ENCODE measurements at places on chromosomes 11 and 22. TPM values are rescaled to one million over a fixed set of nuclear protein-coding genes. Genes with fewer than 3 reads are reported as not detected.

- peaks cover 7% of the 10 kb centered on the region for H3K36me3 ChIP-seq
- no peak overlapping the region for H3K4me3 ChIP-seq
These were observed 44.5 kb downstream of the MED15 start for GRCh38 chr22:20551805-20552442.

Gene NAV2
- total RNA-seq, result 45.3 TPM

DNA sequence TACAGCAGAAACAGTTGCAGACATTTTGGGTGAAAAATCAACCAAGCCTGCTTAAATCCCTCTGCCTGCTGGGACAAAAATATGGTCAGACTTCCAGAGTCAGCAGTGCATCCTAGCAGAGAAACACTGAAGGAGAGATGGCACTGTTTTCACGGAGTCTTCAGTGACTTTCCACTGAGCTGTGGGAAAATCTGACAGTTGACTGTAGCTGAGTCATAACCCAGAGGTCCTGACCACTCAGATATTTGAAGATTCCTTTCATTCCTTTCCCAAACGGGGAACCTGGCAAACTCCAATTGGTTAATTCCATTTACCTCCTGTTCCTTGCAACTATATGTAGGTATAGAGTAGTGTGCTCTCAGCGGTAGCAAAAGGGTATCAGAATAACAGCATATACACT lies 20.9 kb upstream of the UPB1 start:
- H3K27ac ChIP-seq, result no peak overlapping the region
- no peaks in the 10 kb centered on the region for H3K27me3 ChIP-seq
- no peak overlapping the region for H3K4me3 ChIP-seq

Gene GLYATL2
- total RNA-seq, result 0.22 TPM

- no peaks in the 10 kb centered on the region for H3K27me3 ChIP-seq
- no peak overlapping the region for H3K4me3 ChIP-seq
These were observed 9.1 kb downstream of the TPCN2 start for GRCh38 chr11:69057801-69058200.

Gene GRAP2
- 2.1 TPM for total RNA-seq

DNA sequence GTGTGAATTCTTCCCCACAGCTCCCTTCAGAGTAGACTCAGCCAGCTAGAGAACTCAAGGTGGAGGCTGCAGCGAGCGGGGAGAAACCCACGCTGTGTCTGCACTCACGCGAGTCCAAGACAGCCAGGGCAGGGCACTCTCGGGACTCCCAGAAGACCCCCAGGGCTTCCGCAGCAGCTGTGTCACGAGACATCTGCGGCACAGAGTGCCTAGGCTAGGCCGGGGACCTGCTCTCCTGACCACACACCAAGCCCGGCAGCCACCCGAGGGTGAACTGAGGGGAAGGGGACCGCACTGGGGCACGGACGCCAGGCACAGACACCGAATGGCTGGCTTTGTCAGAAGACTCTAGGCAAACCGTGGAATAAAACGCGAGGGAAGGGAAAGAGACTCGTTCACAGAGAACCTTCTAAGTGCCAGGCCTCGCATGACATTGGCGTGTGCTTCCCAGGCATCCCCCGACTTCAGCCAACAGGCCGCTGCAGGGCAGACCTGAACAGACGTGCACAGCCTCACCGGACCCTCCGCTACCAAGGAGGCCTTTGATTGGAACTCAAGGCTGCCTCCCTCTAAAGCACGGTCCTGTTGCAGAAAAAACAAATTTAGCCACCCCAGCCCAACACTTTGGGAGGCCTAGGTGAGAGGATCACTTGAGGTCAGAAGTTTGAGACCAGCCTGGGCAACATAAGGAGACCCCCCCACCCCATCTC lies 18.2 kb upstream of the MOB2 start:
- no peak overlapping the region for H3K27ac ChIP-seq
- DNase-seq, result no peak
- H3K27me3 ChIP-seq, result no peaks in the 10 kb centered on the region
- H3K4me1 ChIP-seq, result no peaks in the 10 kb centered on the region
- H3K36me3 ChIP-seq, result no peaks in the 10 kb centered on the region

DNA sequence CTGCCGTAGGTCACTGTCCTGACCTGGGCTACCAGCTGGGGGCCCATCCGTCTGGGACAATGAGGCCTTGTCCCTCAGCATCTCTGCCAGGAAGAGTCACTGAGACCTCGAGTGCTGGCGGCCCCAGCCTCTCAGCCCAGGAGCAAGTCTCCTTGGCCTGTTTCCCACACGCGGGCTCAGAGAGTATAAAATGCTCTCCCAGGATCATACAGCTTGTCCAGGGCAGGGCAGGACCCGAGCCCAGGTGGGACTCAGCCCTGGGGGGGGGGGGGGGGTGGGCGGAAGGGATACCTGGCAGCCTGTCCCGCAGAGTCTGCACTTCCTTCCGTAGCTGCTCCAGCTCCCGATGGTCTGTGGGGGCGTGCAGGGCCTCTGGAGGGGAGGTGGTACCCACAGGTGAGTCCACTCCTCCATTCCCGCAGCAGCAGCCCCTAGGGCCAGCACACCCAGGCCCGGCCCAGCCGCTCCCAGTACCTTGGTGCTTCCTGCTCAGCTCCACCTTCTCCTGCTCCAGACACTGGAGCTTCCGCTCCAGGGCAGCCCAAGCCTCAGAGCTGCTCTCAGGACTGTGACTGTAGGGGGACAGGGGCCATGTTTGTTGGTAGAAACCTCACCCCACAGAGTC lies 7.9 kb downstream of the CDC42BPG start:
- no peak overlapping the region for H3K27ac ChIP-seq
- peaks cover 4% of the 10 kb centered on the region for H3K36me3 ChIP-seq
- no peak overlapping the region for H3K4me3 ChIP-seq
- no peaks in the 10 kb centered on the region for H3K27me3 ChIP-seq

DNA sequence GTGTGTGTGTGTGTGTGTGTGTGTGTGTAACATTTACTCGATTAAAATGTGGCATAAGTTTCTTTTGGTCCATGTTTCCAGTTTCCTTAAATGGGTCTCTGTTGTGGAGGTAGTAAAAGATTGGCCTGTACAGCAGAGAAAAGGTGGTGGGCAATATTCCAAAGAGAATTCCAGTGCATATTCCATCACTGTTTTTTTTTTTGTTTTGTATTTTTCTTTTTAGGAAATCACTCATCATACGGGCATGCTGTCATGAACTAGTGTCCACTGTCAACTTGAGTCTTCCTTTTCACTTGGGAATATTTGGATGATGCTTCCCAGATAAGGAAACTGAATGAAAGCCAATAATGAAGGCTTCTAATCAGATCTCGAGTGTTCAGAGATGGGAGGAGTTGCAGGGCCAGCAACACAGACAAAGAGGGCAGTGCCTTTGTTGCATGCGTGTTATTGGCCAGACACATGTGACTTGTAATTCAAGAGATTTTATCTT lies 95.2 kb upstream of the PDGFD start:
- DNase-seq, result no peak
- H3K4me3 ChIP-seq, result no peak overlapping the region
- no peaks in the 10 kb centered on the region for H3K36me3 ChIP-seq
- H3K27ac ChIP-seq, result no peak overlapping the region
- H3K27me3 ChIP-seq, result no peaks in the 10 kb centered on the region
- H3K4me1 ChIP-seq, result no peaks in the 10 kb centered on the region

GRCh38 chr11:62925745-62926679 lies 4.8 kb upstream of the CHRM1 start:
- no peaks in the 10 kb centered on the region for H3K4me1 ChIP-seq
- no peak overlapping the region for H3K27ac ChIP-seq
- peaks cover 56% of the 10 kb centered on the region for H3K27me3 ChIP-seq
- H3K4me3 ChIP-seq, result peak overlapping the region; percentile 10
- no peaks in the 10 kb centered on the region for H3K36me3 ChIP-seq
- no peak for DNase-seq

Gene FJX1
- total RNA-seq, result 1.6 TPM

DNA sequence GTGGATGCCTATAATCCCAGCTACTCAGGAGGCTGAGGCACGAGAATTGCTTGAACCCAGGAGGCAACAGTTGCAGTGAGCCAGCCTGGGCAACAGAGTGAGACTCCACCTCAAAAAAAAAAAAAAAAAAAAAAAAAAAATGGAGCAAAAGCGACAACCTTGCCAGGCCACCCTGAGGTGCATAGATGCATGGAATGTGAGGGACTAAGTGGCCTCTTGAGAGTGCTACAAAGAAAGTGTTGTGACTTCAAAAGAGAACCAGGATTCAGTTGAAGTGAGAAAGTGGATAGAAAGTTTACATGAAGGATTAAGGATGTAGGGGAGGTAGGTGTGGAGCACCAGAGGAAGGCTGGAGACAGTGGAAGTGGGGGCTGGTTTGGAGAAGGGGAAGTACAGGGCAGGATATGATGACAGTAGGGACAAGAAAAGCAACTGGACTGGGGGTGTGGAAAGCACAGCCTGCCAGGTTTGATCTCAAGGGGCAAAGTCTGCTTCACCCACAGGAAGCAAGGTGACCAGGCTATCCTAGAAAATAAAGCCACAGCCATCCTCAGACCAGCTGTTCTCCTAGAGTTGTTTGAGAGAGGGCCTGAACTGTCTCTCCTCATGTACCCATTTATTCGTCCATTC lies 36.0 kb upstream of the OLFML1 start:
- no peak for DNase-seq
- H3K27me3 ChIP-seq, result no peaks in the 10 kb centered on the region
- no peaks in the 10 kb centered on the region for H3K36me3 ChIP-seq

- H3K4me3 ChIP-seq, result no peak overlapping the region
- no peaks in the 10 kb centered on the region for H3K27me3 ChIP-seq
- no peak for DNase-seq
- H3K4me1 ChIP-seq, result no peaks in the 10 kb centered on the region
- no peaks in the 10 kb centered on the region for H3K36me3 ChIP-seq
These were observed 5.1 kb upstream of the TALDO1 start for GRCh38 chr11:742156-742546.

GRCh38 chr11:12232817-12233601 lies 122.6 kb downstream of the MICAL2 start:
- H3K4me3 ChIP-seq, result no peak overlapping the region
- DNase-seq, result no peak
- peaks cover 9% of the 10 kb centered on the region for H3K4me1 ChIP-seq
- peaks cover 6% of the 10 kb centered on the region for H3K36me3 ChIP-seq
- no peak overlapping the region for H3K27ac ChIP-seq

Gene KCTD21
- 9.2 TPM for total RNA-seq

Gene SAA4
- not detected for total RNA-seq

DNA sequence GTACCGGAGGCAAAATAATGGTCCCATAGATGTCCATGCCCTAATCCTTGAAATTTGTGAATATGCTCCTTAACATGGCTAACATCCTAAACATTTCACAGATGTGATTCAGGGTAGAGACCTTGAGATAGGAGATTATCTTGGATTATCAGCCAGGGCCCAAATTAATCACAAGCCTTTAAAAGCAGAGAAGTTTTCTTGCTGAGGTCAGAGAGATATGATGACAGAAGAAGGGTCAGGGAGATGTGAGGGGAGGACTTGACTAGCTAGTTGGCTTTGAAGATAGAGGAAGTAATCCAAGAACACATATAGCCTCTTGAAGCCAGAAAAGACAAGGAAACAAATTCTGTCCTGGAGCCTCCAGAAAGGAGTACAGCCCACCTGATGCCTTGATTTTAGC lies 19.1 kb upstream of the FDX1 start:
- H3K27me3 ChIP-seq, result no peaks in the 10 kb centered on the region
- no peak for DNase-seq
- no peak overlapping the region for H3K27ac ChIP-seq
- no peaks in the 10 kb centered on the region for H3K4me1 ChIP-seq
- H3K36me3 ChIP-seq, result no peaks in the 10 kb centered on the region
- no peak overlapping the region for H3K4me3 ChIP-seq

GRCh38 chr22:45855961-45856360 lies 121.0 kb downstream of the WNT7B start:
- H3K36me3 ChIP-seq, result no peaks in the 10 kb centered on the region
- no peak for DNase-seq
- no peaks in the 10 kb centered on the region for H3K27me3 ChIP-seq
- no peak overlapping the region for H3K27ac ChIP-seq

- H3K27ac ChIP-seq, result no peak overlapping the region
- DNase-seq, result no peak
- no peaks in the 10 kb centered on the region for H3K36me3 ChIP-seq
- no peaks in the 10 kb centered on the region for H3K4me1 ChIP-seq
These were observed 47.3 kb downstream of the RELT start for GRCh38 chr11:73423506-73423905.

GRCh38 chr11:117440258-117440657 lies 112.6 kb downstream of the CEP164 start:
- H3K27me3 ChIP-seq, result no peaks in the 10 kb centered on the region
- no peak for DNase-seq
- H3K4me1 ChIP-seq, result no peaks in the 10 kb centered on the region
- H3K27ac ChIP-seq, result no peak overlapping the region
- no peaks in the 10 kb centered on the region for H3K36me3 ChIP-seq
- H3K4me3 ChIP-seq, result no peak overlapping the region

DNA sequence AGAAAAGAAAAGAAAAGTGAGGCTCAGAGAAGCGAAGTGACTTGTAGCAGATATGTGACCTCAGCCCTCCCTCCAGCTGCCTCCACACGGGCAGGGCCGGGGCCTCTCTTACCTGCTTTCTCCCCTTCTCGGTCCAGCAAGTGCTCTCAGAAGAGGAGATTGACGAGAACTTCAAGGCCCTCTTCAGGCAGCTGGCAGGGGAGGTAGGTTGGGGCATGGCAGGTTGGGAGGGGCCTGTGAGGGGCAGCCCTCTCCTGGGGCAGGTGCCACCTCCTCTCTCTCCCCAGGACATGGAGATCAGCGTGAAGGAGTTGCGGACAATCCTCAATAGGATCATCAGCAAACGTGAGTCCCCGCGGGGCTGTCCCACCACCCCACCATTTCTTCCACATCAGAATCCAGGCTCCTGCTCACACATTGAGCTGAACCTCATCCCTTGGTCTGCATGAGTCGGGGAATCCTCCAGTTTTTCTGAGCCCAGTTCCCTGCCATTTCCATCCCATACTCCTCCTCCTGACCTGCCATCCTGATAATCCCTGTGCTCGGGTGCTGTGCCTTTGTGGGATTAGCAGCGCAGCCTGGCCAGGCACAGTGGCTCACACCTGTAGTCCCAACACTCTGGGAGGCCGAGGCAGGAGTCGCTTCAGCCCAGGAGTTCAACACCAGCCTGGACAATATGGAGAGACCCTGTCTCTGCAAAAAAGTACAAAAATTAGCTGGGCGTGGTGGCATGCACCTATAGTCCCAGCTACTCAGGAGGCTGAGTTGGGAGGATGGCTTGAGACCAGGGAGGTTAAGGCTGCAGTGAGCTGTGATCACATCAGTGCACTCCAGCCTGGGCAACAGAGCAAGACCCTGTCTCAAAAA lies 26.4 kb downstream of the CAPN1 start:
- DNase-seq, result no peak
- no peak overlapping the region for H3K4me3 ChIP-seq
- no peaks in the 10 kb centered on the region for H3K27me3 ChIP-seq
- peaks cover 29% of the 10 kb centered on the region for H3K36me3 ChIP-seq

Gene APOBEC3B
- 9.3 TPM for total RNA-seq

Gene DSCAML1
- total RNA-seq, result 4.3 TPM

Gene BTBD10
- 31.8 TPM for total RNA-seq

Gene FAM168A
- 21.6 TPM for total RNA-seq

DNA sequence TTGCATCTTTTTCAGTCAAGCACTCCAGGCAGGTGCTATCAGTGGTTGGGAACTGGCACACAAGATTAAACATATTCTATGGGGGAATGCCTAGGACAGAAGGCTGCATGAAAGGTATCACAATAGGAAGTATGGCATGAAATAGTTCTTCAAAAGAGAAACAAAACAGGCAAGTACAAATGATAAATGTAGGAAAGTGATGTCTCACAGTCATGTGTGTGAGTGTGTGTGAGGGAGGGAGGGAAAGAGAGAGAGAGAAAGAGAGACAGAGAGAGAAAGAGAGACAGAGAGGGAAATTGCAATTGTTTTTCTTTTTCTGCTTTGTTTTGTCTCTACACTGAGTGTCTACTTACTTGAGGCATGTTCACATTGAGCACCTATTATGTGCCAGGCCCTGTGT lies 456.3 kb downstream of the MIAT start:
- no peak overlapping the region for H3K27ac ChIP-seq
- no peaks in the 10 kb centered on the region for H3K36me3 ChIP-seq
- H3K4me3 ChIP-seq, result no peak overlapping the region
- no peaks in the 10 kb centered on the region for H3K4me1 ChIP-seq

Gene PANX3
- not detected for total RNA-seq
